D721Med (cell line): ENCODE measurements at places on chromosomes 4 and X.

DNA sequence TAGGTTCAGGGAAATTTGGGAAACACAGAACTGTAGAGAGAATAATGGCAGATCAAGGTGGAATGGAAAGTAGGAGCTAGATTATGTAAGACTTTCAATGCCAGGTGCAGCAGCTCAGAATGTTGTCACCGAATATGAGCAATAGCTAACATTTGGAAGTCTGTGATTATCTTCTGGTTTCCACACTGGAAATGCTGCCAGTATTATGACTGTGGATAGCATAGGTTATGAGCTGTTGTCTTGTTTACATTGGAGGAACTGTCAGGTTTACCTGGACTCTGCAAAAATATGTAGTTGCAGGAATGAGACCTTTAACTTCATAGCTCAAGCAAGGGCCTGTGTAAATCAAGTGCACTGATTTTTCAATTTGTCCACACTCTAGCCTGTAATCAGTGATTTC is 26.0 kb upstream of the TAF9B start:
- DNase-seq = no peak

GRCh38 chr4:10622728-10623127 is 61.8 kb downstream of the CLNK start:
- DNase-seq = no peak

DNA sequence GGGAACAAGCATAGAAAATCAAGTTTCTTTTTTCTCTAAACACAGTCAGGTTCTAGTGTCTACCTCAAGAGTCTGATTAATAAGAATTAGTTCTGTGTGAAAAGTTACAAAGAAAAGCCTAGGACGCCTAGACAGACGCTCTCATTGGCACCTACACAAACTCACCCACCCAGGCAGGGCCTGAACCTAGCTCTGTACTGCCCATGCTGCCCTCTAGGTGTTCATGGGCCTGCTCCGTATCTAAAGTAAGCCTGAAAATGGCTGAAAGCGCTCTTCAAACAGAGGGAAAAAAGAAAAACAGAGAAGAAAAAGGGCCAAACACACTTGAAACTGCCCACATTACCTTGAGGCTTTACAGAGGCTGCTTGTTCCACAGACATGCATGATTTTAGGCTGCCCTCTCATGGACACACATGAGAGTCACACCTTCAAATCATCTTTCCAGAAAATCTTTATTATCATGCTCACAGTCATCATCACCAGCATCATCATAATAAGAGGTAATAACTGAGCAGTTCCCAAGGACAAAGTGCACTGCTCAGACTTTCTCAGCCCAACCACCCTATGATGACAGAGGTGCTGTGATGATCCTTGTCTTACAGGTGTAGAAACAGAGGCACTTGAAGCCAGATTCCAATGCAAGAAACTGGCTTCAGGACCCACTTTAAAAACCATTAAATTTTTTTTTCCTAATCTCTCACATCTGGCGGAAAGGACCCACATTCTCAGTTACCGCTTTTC is 49.6 kb downstream of the MAP7D2 start:
- peak; percentile 24 for DNase-seq

DNA sequence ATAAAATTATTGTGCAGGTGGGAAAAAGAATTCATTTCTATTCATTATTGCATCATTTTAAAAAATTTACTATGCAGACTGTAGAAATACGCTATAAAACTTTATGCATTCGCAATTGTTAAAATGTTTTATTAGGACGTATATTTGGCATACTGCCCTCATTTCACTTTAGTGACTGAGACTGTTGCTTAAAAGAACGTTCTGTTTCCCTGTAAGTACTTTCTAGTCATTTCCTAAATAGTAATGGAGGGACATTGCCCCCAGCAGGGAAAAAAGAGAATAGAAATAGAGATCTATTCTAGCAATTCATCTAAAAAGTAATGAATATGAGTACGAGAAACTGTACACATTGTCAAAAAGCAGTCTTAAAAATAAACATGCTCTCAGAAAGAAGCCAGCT is 1295.8 kb upstream of the TENM3 start:
- no peak for DNase-seq

DNA sequence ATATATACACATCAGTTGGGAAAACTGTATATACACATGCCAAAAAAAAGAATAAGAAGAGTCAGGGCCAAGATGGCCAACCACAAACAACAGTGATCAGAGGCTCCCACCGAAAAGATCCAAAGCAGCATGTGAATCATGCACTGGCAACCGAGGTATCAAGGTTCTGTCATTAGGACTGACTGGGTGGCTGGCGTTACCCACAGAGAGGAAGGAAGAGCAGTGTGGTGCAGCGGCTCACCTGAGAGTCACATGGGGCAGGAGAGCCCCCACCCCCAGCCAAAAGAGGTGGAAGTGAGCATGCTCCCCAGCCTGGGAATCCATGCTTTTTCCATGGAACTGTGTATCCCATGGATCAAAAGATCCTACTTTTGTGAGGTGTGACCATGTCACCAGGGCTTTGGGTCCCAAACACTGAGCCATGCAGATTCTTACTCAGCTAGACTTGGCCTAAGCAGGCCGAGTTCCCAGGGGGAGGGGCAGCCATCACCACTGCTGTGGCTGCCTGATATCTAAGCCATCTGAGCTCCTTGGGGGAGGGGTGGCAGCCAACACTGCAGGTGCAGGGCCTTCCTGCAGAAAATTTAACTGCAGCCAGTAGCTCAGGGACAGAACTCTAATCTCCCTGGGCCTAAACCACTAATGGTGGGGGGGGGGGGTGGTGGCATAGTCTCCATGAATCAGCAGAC is 52.8 kb downstream of the P2RY10 start:
- no peak for DNase-seq
